Stimulated activated CD8-positive, alpha-beta memory T cell treated with anti-CD3 and anti-CD28 coated beads, Interleukin-2, amount 100 ng/mL, for 1 hour (primary cell): ENCODE measurements at places on chromosomes 3 and 15.
A peak's percentile ranks its signal among the peaks of the same experiment; 100 is the strongest.

DNA sequence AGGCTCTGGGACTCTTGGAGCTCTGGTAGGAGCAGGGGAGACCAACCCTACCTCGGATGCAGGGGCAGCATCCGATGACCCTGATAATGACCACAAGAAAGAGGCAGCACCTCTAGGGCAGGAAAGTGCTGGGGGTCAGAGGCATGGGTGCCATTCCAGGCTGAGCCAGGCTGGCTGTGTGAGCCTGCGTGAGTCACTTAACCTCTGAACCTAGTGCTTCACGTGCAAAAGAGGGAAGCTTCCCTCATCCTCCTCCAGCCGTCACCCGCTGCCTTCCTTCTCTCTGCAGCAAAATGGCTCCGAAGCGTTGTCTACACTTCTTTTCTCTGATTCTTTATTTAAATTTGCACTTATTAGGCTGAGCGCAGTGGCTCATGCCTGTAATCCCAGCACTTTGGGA lies 35.5 kb downstream of the ZDHHC19 start:
- no peak for DNase-seq

- DNase-seq = no peak
These were observed 2.2 kb upstream of the B3GALNT1 start for GRCh38 chr3:161107311-161107710.

DNA sequence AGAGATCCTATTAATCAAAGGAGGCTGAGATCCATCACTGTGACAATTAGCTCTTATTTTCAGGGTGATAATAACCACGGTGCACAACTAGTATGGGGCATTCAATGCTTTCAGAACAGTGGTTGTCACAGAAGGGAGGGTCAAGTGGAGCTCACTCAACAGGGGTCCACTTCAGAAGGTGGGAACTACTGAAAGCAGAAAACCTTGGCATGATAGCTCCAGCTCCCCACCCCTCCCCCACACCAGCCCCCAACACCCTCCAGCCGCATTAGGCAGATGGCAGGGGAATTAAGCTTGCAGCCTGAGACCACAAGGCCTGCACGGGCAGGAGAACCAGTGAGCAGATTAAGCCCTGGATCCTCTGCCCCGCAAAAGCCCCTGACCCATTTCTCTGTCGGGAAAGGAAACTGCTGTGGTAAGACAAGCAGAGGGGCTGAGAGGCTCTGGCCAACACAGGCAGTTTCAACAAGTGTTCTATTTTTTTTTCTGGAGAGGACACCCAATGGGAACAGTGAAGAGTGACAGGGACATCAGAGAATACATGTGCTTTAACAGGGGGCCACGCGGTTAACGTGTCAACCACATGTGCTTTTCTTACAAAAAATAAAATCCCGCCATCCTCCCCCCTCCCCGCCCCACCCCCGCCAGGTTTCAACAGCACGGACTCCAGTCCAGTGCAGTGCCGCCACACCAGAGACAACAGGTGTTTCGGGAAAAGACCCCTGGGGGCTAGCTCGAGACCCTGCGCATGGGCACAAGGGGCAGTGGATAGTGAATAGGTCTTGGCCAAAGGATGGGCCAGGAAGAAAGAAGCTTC lies 997 bp downstream of the FYCO1 start:
- peak; percentile 24 for DNase-seq

DNA sequence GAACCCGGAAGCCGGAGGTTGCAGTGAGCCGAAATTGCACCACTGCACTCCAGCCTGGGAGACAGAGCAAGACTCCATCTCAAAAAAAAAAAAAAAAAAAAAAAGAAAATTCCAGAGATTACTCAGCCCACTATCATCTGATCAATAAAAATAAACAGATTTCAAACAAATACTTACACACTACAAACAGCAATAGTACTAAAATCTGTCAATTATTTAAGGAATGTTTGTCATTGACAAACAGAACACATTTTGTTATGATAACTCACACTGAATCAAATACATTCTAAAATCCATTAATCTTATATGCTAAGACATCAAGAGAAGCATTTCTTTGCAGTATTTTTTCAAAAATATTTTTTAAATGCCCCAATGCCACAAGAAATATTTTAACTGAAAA lies 7.6 kb downstream of the MYO9A start:
- DNase-seq = no peak

DNA sequence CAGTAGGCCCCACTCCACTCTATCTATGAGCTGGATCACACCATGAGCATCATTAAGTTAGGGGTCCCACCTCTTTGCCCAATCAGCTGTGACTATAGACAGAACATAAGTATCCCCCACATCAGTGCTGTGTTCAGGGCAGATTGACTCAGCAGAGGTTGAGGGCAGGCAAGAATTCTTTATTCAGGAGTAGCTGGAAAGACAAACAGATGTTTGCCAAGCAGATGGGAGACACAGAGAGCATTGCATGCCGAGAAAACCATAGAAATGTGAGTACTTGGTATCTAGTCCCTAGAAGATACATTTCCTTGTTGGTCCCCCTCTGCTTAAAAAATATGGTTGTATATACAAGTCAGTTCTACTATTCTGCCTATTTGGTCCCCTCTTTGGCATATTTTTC lies 440.8 kb downstream of the RAP2B start:
- no peak for DNase-seq

- no peak for DNase-seq
These were observed 28.8 kb upstream of the CCDC50 start for GRCh38 chr3:191300422-191300821.
